Fibroblast of lung (primary cell): ENCODE measurements at places on chromosomes 4 and X.
A peak's percentile ranks its signal among the peaks of the same experiment; 100 is the strongest.

- no peak for DNase-seq
These were observed 166.5 kb downstream of the TBX22 start for GRCh38 chrX:80181079-80181478.

DNA sequence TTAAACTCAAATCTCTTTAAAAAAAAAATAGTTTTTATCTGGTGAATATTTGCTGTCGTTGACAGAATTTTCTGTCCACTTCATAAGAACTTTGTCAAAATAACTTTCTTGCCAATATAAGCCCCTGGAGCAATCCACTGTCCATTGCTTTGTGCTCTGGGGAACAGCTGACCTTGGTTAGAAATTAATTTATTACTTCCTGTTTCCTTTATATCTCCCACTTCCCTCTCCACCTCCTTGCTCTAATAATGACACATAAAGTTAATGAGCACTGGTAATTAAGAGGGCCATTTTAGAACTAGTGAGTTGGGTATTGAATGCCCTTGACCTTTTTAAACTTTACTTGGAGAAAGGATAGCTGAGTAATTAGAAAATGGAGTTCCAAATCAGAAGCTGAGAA lies 151.3 kb upstream of the LEF1 start:
- DNase-seq = no peak

DNA sequence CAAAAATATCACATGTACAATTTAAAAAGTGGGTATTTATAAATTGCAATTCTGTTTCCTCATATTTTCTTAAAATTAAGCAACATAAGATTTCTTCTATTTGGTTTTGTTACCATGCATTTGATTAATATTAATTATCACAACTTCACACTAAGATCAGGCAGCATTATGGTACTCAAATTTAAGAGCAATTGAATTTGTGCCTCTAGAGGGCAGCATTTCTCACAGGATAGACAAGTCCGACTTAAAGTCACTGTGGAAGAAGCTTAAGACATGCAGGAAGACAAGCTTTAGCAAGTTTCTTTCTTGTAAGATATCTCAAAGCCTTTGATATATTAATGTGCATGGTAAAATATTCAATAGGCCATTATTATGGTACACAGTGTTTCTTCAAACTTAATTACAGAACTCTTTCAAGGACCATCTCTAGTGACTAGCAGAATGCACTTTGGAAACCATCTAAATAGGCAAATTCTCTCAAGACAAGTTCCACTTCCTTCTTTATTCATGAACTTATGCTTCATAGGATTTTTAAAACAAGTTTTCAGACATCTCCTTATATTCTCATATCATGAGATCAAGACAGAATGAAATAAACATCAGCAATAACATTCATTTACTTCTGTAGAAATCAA lies 35.0 kb downstream of the FBXW7 start:
- peak; percentile 96 for DNase-seq

GRCh38 chrX:68084765-68085164 lies 348.5 kb downstream of the OPHN1 start:
- DNase-seq = peak; percentile 65

- peak; percentile 37 for DNase-seq
These were observed 14.3 kb downstream of the CBR4 start for GRCh38 chr4:168995537-168996295.
